ENCODE measurements at places on chromosomes 7 and 10. TPM values are rescaled to one million over a fixed set of nuclear protein-coding genes. Genes with fewer than 3 reads are reported as not detected.

The FAM25G gene
- not detected for total RNA-seq

The OR2A7 gene
- total RNA-seq = 6.0 TPM

The BMPR1A gene
- 8.8 TPM for total RNA-seq

The TMEM60 gene
- total RNA-seq = 5.2 TPM
